ENCODE measurements at places on chromosomes 2 and 18. TPM values are rescaled to one million over a fixed set of nuclear protein-coding genes. Genes with fewer than 3 reads are reported as not detected.

DNA sequence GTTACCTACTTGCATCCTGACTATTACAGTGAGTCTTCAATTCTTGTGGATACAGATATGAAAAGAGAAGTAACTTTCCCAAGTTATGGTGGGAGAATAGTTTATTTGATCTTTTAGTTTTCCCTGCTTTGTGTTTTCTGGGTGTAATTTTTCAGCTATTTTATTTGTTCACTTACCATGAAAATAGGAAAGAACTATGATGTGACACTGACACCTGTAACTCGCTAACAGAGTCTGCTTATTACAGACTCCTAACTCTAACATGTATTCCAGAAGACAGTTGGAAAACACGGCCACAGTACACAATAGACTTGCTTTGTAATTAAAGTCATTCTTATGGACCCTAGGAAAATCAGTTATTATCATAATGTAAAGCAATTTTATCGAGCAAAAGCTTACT lies 323.2 kb downstream of the LRRTM1 start:
- DNase-seq = no peak

DNA sequence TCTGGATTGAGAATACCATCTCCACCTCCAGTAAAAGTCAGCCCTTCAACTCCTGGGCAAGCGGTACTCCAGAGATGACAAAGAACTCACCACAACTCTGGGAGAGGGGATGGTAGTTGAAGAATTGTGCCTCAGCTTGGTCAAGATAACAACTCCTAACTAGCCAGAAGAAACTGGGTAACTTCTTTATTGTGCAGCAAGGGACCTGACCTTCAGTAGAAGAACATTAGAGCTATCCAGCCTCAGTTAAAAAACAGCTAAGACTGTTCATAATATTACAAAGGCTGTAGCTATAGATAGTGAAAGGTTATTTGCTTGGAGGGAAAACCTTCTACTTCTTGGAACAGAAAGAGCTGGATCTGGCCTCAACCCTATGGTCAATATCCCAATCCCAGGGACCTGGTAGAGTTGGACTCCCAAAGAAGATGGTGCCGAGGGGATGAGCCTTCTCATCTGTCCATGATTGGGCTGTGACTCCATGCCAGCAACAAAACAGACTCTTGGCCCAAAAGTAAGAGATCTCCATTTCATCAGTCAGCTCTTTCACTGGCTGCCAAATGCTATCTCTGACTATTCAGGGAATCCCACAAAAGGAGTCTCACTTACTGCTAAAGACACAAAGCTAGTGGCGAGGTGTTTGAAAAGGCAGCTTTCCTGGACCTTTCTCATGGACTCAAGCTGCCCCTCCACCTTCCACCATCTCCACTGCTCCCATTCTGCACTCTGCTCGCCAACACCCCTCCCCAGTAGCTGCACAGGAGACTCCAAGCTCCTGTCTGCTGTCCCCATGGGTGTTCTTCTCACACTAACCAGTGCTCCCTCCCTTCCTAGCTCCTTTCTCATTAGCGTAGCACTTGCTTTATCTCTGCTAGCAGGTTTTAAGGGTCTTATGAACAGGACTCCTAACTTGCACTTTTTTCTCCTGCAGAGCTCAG lies 145.8 kb downstream of the CAPN13 start:
- no peak for DNase-seq

DNA sequence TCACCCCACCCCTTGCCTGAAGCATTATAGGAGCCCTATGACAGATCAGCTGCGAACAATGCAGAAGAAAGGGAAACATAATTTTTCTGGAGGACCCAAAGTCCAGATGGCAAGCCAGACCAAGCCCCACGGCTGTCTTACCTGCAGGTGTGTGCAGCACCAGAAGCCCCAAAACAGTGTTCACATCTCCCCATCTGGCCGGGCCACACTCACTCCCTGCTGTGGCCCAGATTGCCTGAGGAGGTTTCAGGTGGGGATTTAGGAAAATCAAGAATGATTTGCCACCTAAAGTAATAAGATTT lies 11.7 kb upstream of the STK17B start:
- no peak for DNase-seq

The CEP192 gene
- total RNA-seq = 16.8 TPM

- no peak for DNase-seq
Measured at GRCh38 chr2:105744909-105745853, at the start of gene NCK2. NCK2 (plus strand) TSS chr2:105744912; CDS start chr2:105855064, 110,152 bp downstream.

- no peak for DNase-seq
Measured at GRCh38 chr18:57480733-57481132, 45.6 kb downstream of the ONECUT2 start.

- DNase-seq = no peak
Measured at GRCh38 chr2:66903183-66903582, 468.3 kb downstream of the MEIS1 start.

- DNase-seq = no peak
Measured at GRCh38 chr18:52570975-52571374, 231.0 kb downstream of the DCC start.

DNA sequence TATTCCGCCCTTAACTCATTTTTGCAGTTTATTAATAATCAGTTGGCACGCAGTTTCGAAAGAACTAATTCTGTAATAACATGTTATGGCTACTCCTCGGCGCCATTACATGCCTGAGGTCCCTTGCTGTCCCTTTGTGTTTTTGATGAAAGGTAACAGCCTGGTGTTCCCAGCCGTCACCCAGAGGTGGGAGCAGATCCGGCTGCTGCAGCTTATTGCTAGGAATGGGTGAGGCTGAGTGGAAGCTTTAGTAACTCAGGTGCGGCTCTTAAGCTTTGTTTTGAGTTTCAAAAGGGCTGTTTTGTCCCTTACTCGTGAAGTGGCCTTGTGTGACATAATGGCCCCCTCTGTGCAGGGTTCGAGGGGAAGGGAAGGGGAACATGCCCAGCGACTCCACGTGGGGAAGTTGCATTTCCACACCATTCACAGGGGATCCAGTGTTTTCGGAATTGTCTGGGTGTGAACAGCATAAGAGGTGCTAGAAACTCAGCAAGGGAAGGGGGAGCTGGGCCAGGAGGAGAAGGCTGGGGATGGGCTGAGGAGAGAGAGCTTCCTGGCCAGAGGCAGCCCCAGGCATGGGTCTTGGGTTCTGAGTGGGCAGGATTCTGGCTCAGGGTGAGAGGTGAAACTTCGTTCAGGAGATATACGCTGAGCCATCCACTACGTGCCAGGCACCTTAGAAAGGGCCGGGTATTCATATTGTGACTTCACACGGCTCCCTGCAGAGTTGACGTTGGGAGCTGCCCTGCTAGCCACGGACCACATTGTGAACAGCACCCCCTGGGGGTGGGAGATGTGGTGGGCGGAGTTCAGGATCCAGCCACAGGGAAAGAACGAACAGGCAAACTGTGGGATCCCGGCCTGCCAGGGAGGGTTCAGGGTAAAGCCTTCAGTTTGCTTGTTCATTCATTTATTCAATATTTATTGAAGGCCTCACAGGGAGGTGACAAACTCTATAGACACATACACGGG lies 84.4 kb downstream of the TGOLN2 start:
- no peak for DNase-seq

DNA sequence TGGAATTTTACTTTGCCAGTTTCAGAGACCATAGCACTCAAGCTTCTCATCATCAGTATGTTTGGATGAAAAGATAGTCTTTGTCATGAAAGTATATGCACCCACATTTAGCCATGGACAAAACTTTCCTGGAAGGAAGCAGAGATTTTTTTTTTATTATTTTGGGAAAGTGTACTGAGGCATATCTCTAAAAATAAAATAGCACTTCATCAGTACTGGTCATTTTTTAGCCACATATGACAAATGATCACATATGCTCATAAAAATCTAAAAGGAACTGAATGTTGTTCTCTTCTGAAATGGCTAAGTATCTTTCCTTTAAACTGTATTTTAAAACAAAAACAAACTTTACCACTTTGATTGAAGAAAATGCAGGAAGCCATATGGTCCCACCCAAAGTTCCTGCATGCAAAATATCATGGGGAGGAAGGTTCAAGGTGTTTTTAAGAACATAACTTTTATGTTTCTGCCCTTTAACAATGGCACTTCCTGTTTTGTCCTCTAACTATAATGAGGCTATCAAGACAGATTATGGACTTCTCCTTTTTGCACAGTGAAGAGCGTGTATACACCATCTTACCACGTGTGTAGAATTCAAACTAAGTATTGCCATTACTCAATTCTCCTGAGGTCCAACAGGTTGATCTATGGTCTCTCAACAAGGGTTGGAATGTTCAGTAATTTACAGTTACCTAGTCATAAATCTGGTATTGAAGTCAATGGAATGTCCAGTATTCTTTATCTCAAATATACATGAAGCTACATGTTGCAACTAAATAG lies 77.1 kb upstream of the SLC39A10 start:
- no peak for DNase-seq

The SLC35F5 gene
- 116 TPM for total RNA-seq

All from suprapubic skin (tissue), 4 donors.